Stimulated activated CD4-positive, alpha-beta T cell treated with anti-CD3 and anti-CD28 coated beads, Interleukin-15, amount 100 ng/mL, for 1 hour (primary cell): ENCODE measurements at places on chromosomes 13 and 19.

DNA sequence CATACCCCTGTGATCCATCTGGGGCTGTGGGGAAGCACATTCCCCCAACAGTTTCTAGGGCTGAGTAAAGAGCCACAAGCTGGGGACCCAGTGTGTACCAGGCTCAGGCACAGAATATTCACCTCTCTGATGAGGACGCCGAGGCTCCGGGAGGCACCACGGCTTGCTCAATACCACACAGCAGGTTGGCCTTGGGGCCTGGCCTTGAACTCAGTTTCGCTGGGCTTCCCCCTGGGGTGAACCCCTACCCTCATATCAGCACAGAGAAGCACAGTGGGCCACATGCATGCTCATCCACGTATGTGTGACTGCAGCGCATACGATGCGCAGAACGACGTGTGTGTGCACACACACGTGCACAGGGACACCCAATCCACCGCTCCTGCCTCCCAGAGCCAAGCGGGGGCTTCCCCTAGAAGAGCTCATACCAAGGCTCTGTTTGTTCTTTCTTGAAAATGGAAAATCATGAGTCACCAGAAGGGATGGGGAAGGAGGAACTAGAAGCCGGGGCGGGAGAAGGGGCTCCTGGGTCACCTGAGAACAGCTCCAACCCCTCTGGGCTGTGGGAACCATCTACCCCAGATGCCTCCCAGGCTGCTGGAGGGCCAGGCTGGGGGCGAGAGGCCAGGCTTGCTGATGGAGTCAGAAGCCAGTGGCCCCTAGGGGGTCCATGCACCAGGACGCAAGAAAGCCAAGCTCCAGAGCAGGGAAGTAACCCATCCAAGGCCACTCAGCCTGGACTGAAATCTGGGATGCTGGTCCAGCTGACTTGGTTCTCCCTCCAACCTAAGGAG is 4.9 kb upstream of the PDE4C start:
- DNase-seq = no peak

- no peak for DNase-seq
These were observed 5.0 kb upstream of the CCDC61 start for GRCh38 chr19:45990113-45990728.

DNA sequence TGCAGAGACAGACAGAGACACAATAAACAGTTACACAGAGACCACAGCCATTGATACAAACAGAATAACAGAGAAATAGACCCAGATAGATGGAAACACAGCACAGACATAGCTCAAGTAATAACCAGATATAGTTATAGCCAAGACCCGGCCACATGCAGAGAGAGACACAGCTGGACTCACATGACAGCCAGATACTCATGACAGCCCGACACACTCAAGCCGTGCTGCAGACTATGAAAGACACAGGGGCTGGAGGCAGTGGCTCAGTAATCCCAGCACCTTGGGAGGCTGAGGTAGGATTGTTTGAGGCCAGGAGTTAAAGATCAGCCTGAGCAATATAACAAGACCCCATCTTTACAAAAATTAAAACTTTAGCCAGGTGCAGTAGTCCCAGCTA is 1.6 kb upstream of the DENND1C start:
- no peak for DNase-seq

GRCh38 chr13:91722267-91722884 is 324.0 kb downstream of the GPC5 start:
- DNase-seq = no peak

- DNase-seq = no peak
These were observed at the start of gene NLRP7 for GRCh38 chr19:54947381-54947780. Gene NLRP7 (minus strand): TSS chr19:54947530.

GRCh38 chr13:96053003-96053703 is at the start of gene UGGT2:
Gene UGGT2 (minus strand): TSS chr13:96053401. CDS start chr13:96053312, 89 bp downstream.
- no peak for DNase-seq

GRCh38 chr13:39159393-39159792 is 121.1 kb downstream of the NHLRC3 start:
- no peak for DNase-seq
